Placental epithelial cell (primary cell): ENCODE measurements at places on chromosomes 5 and 9. TPM values are rescaled to one million over a fixed set of nuclear protein-coding genes. Genes with fewer than 3 reads are reported as not detected.

Gene C5orf15
- 47.5 and 79.5 TPM in 2 replicates for total RNA-seq

Gene ARL14EPL
- not detected in 2 replicates for total RNA-seq

Gene FAM81B
- not detected in 2 replicates for total RNA-seq

Gene PCDHA1
- total RNA-seq: not detected in 2 replicates
